ENCODE measurements at places on chromosomes 4 and X. TPM values are rescaled to one million over a fixed set of nuclear protein-coding genes. Genes with fewer than 3 reads are reported as not detected.

GRCh38 chr4:101807351-101807750 is 16.8 kb downstream of the BANK1 start:
- H3K36me3 ChIP-seq: no peaks in the 10 kb centered on the region
- peaks cover 3% of the 10 kb centered on the region for H3K27me3 ChIP-seq
- H3K4me3 ChIP-seq: no peak overlapping the region
- no peak for DNase-seq

GRCh38 chr4:139011225-139011950 is 4.2 kb upstream of the NOCT start:
- DNase-seq: no peak
- no peak overlapping the region for H3K4me3 ChIP-seq
- peaks cover 2% of the 10 kb centered on the region for H3K36me3 ChIP-seq
- H3K4me1 ChIP-seq: peaks cover 18% of the 10 kb centered on the region

- H3K36me3 ChIP-seq: no peaks in the 10 kb centered on the region
- DNase-seq: no peak
- H3K27me3 ChIP-seq: peaks cover 55% of the 10 kb centered on the region
- H3K4me3 ChIP-seq: no peak overlapping the region
- H3K4me1 ChIP-seq: peaks cover 3% of the 10 kb centered on the region
Observed at GRCh38 chrX:17370191-17370590, 4.8 kb upstream of the NHS start.

GRCh38 chr4:112766422-112766821 is 129.5 kb downstream of the LARP7 start:
- DNase-seq: no peak
- H3K27ac ChIP-seq: no peak overlapping the region
- H3K27me3 ChIP-seq: peaks cover 10% of the 10 kb centered on the region
- H3K36me3 ChIP-seq: no peaks in the 10 kb centered on the region

DNA sequence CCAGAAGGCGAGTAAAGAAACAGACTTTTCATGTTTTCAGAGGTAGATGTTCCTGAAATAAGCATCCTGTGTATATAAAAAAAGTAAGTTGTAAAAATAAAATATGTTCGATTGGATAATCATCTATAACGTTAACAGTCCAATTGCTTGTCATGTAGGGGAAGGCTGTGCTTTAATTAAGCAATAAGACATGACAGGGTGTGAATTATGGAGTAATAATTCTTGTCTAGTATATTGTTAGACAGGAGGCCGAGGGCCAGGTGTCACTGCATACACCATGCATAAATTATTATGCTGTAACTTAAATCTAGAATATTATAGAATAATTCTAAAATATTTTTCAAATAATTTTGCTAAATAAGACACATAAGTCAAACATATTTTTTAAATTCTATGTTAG is 494.6 kb upstream of the TENM3 start:
- H3K36me3 ChIP-seq: no peaks in the 10 kb centered on the region
- no peak overlapping the region for H3K4me3 ChIP-seq
- no peaks in the 10 kb centered on the region for H3K4me1 ChIP-seq
- no peaks in the 10 kb centered on the region for H3K27me3 ChIP-seq

SAGE1 gene
- not detected for total RNA-seq

NEUROG2 gene
- not detected for total RNA-seq

LIN54 gene
- 22.7 TPM for total RNA-seq
